ENCODE measurements at places on chromosomes 5 and 9.
A peak's percentile ranks its signal among the peaks of the same experiment; 100 is the strongest.

DNA sequence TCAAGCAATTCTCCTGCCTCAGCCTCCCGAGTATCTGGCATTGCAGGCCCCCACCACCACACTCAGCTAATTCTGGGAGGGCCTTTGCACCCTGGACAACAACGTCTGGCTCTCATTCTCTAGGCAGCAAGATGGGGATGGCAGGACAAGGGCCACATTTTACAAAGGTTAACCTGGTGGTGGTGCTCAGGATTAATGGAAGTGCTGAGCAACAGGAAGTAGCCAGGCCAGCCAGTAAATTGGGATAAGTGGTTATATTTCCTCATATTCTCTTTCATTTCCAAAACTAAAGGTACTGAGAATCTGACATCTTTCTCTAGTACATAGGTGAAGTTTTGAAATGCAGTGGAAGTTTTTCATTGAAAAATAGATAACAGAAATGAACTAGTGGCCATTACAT is 24.7 kb upstream of the ASPN start:
- no peak for DNase-seq

GRCh38 chr9:131433302-131433854 is 39.5 kb downstream of the PRRC2B start:
- no peak for DNase-seq

GRCh38 chr9:134676886-134677285 is 35.3 kb downstream of the COL5A1 start:
- no peak for DNase-seq

GRCh38 chr5:142013734-142014521 is 1.1 kb upstream of the GNPDA1 start:
- peak; percentile 31 for DNase-seq

DNA sequence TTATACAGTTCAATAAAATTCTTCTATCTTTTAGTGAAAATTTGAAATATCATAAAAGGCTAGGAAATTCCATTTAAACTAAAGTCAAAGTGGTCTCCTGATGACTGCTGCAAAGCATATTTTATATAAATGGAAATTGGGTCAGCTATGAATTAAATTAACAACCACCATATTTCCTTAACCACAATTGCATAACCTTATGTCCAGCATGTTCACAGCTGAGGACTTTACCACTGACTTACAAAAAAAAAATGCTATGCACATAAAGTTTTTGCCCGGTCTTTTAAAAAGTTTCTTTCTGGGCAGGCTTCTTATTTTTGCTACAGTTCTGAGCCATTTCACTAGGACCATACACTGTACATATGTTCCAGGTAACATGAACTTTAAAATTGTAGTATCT is 208.6 kb upstream of the RGMB start:
- DNase-seq: no peak

DNA sequence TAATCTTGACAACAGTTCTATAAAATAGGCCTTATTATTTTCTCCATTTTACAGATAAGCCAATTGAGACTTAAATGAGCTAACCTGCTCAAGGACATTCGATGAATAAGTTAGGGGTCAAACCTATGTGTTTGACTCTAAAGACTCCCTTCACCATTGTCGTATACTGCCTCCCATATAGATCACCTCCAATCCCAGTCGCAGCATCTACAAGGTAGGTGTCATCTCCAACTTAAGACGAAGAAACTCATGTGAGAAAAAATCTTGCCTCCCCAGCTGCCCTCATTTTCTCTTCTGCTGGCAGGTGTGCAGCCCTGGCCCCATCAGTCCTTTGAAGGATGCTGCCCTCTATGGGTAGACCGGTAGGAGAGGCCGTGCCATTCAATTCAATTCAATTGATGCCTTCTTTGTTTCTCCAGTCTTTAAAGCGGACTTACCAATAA is 75.2 kb upstream of the SMARCA2 start:
- DNase-seq: peak; percentile 53

DNA sequence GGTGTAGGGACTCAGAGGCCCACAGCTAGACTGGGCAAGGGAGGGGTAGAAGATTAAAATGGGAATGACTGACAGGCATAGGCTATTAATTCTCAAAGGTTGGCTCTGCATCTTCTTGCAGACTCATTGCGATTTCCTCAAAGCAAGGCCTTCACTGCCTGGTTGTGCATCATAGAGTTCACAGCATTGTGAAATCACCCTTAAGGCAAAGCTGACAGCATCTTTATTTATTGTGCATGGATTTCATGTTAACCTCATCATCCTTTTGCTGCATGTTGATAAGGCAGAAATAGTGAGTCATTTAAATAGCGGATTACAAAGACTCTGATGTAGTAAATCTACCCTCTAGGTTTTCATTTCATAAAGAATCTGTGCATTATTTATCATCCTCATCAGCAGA is 13.6 kb upstream of the PALM2AKAP2 start:
- DNase-seq: no peak

- no peak for DNase-seq
These were observed 10.0 kb upstream of the PLIN2 start for GRCh38 chr9:19137282-19137681.

GRCh38 chr5:89337-90286 is 2.4 kb upstream of the PLEKHG4B start:
- no peak for DNase-seq

DNA sequence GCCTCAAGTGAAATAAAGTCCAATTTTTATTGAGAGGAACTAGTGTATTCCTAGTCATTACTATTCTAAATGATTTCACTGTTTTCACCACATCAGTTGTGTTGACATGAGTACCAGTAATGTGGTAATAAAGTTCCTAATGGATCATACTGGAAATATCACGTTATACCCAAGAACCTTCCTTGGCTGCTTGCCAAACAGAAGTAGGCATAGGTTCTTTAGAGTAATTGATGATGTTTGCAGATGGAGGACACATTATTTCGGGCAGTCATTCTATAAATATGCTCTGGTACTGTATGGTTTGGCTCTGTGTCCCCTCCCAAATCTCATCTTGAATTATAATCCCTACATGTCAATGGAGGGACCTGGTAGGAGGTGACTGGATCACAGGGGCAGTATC is 15.1 kb downstream of the SNCAIP start:
- no peak for DNase-seq

DNA sequence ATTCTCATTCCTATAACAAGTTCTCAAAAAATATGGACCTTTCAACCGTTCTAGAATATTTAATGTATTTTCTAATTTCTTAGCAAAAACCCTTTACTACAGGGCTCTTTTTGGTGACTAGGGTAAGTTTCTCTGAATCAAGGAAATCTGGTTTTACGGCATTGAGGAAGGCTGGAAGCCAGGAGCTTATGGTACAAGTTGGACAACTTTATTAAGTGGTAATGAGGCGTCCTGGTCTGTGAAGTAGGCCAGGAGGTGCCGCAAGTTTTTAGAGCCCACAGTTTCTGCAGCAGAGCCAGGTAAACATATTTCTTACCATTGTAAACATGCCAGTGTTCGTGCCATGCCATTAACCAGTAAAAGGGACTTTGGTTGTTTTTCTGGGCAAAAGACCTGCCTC is 14.6 kb upstream of the C1QTNF3 start:
- no peak for DNase-seq

- DNase-seq: no peak
These were observed 2.5 kb upstream of the ISL1 start for GRCh38 chr5:51380603-51381207.

DNA sequence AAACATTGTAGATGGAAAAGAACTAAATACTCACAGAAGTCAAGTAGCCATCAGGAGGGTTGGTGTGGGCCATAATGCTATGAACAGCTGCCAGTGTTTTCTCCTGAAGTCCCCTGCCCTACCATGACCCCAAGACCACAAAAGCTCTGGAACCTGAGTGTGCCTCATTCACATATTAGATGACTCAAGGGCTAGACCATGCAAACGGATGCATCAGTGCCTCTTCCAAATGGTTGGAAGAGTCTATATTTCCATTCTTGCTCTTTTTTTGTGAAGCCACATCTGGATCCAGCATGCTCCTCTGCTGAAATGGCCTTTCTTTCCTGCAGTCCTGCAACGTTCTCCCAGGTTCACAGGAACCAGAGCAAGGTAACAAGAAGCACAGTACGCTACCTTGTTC is 136.6 kb upstream of the EPB41L4A start:
- no peak for DNase-seq

GRCh38 chr5:67214707-67215447 is 18.3 kb upstream of the CD180 start:
- no peak for DNase-seq

All from stimulated activated CD4-positive, alpha-beta T cell treated with anti-CD3 and anti-CD28 coated beads, Interleukin-15, amount 100 ng/mL, for 24 hours (primary cell).